ENCODE measurements at places on chromosomes 4 and X.

DNA sequence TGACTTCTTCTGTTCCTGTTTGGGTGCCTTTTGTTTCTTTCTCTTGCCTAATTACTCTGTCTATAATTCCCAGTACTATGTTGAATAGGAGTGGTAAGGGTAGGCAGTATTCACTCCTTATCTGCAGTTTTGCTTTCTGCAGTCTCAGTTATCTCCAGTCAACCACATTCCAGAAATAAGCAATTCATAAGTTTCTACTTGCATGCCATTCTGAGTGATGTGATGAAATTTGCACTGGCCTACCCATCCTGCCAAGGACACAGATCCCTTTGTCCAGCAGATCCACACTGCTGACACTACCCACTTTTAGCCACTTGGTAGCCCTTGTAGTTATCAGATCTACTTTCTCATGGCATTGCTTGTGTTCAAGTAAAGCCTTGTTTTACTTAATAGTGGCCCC is 971.6 kb upstream of the INTU start:
- no peak for DNase-seq

DNA sequence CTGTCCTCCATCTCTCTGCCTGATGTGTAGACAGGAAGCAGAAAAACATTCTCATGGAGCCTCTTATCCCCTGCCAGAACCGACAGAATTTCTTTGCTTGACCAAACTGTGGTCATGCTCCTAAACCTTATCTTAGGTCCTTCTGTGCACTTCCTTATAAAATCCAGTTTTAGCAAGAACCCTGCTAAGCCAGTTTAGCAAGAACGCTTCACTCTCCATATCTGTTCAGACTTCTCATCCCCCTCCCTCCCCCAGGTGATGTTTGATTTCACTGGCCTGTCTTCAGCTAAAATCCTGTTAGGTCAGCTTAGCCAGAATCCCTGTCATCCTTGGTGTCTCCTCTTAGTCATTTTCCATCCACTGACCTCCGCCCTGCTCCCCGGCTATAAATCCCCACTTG is 1130.9 kb upstream of the PRKX start:
- DNase-seq, result no peak

DNA sequence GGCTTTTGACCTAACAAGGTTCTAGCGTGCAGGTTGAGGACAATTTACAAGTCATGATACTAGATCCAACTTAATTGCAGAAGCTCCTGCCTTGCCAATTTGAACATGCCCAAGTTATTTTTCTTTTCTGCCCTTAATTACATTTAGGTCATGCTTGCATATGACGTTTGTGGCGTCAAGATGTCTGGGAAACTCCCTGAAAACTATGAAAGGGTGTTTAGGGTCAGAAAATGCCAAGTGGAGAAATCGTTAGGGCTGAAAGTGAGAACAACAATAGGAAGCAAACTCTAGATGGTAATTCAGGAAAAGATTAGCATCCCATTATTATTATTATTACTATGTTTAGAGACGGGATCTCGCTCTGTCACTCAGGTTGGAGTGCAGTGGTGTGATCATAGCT is 38.2 kb upstream of the PLAC8 start:
- no peak for DNase-seq

DNA sequence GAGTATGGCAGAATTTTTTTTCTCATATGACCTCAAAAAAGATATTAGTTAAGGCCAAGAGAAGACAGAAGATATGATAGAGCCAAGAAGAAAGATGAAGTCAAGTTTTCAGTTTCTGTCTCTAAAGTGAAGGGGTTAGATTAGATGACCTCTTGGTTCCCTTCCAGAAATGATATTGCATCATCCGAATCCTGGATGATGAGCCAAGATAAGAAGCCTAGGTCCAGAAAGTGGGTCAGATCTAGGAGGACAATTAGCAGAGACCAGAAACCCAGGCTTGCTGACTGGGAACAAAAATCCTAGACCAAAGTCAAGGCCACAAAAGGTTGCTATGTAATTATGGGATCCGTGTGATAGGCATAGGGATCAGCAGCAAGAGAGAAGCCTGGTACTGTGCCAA is 20.2 kb downstream of the SATL1 start:
- DNase-seq, result no peak

DNA sequence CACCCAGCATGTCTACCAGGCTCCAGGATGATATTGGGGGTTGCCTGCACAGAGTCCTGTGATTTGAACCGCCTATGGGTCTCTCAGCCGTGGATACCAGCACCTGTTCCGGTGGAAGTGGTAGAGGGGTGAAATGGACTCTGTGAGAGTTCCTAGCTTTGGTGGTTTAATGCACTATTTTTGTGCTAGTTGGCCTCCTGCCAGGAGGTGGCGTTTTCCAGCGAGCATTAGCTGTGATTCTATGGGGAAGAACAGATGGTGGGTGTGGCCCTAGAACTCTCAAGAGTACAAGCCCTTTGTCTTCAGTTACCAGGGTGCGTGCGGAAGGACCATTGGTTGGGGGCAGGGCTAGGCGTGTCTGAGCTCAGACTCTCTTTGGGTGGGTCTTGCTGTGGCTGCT is 316.9 kb upstream of the AMOT start:
- DNase-seq, result no peak

DNA sequence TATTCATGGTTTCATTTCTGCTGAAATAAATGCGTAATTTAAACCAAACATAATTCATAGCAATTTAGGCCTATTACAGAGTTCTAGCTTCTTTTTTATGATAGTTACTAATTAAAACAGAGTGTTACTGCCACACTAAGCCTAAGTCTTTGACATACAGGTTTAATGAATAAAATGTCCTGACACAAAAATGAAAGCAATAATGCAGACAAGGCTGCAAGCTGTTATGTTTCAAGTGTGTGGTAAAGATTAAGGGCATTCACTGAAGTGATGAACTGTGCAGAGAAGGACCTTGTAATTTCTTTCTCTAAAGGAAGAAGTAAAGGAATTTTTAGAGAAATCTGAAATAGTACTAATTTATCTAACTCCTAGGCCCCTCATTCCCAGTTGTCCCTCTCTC is 2.9 kb downstream of the NDNF start:
- DNase-seq, result no peak

DNA sequence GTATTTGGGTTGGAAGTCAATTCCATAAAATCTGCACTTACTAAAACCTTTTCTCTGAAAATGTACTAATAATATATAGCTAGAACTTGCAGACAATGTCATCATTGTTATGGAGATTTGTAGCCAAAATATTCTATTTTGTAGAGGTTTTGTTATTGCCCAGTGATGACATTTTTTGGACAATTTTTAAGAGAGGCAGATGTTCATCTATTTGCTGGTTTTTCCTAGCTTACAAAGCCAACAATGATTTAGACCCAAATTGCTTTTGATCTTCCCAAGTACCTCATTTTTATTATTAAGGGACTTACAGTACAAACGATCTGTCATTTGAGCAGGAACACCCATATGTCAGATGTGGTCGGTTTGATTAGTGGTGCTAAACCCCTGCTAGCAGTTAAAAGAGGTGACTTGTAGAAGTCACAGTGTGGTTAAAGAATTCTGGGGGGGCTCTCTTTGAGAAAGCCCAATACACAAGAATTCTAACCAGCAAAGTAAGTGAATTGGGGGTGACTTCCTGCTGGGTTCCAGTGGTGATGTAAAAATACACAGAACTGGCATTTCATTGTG is 136.2 kb downstream of the KIT start:
- no peak for DNase-seq

DNA sequence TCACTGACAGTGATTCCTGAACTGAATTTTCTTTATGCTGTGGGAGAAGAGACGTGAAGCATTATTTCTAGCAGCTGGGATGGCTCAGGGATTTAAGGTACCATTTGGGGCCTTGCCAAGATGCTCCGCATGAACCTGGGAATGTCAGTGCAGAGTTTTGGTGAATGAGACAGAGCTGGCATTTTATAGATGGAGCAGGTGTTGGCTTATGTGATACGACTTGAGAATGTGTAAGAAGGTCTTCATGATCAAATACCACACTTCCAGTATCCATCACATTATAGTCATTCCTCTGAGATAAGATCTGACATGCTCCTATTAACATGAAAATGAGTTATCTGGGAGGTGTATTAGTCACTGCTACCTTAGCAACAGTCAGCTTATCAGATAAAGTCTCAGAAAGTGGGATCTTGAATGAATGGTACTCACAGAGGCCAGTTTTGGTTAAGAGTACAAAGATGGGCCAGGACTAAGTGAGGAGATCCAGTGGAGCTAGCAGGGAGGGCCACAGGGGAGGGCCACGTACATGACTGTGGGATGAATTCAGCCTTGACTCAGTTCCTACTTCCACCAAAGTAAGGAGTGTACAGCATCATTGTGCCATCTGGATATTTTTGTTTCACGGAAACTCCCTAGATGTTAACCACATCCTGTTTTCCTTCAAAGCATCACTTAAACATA is 116.7 kb downstream of the SPCS3 start:
- no peak for DNase-seq

- no peak for DNase-seq
Observed at GRCh38 chr4:139635966-139636365, 29.7 kb upstream of the MGST2 start.

DNA sequence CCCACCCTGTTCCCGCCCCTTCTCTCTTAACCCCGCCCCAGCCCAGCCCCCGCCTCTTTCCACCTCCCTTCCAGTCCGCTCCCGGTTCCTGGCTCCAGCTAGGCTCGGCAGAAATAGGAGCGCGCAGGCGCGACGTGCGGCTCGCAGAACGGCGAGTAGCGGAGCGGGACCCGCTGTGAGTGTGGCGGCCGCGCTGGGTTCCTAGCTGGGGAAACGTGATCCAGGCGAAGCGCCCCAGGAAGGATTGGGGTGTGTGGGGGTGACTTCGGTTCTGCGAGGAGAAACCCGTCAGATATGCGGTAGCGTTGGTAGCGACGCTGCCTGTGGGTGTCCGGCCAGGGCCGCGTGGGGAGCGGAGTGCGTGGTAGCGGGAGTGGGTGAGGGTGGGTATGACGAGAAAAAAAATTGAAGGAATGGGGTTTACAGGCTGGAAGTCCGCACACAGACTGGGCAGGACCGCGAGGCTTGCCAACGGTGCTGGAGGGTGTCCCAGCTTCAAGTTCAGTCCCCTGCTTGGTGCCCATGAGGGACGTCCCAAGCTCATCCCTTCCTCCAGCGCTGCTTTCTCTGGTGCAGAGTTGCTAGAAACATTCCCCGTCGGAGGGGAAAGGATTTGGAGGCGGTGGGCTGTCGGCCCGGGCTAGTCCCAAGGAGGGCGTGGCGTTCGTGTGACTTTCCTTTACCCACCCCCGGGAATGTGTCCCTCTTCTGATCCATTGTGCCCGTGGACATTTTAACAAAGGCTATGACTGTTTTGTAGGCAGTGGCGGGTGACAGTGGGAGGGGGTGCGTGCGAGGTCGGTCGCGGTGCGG is at the start of gene PRRG1:
PRRG1 (plus strand) TSS at position 144 of the 813 bp plus-strand sequence. CDS start 56,886 bp downstream, outside the sequence.
- peak; percentile 58 for DNase-seq

- no peak for DNase-seq
Observed at GRCh38 chr4:155408796-155409195, 32.0 kb upstream of the MAP9 start.

DNA sequence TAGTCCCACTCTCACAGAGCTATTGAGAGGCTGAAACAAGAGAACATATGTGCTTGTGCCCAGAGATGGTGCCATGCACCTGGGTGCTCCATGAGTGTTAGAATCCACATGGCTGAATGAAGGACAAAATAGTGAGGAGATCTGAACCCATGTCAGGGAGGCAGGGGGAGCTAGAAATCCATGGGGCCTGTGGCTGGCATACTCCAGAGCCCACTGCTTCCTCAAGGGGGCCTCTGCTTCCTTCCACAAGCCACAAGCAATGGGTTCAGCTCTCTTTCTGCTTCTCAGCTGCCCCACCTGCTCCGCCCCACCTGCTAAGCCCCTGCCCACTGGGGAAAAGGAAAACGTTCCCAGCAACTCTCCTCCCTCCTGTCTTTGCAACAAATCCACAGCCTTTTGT is 46.1 kb downstream of the PJA1 start:
- DNase-seq, result no peak

GRCh38 chr4:6972911-6973310 is 63.3 kb downstream of the TBC1D14 start:
- no peak for DNase-seq

DNA sequence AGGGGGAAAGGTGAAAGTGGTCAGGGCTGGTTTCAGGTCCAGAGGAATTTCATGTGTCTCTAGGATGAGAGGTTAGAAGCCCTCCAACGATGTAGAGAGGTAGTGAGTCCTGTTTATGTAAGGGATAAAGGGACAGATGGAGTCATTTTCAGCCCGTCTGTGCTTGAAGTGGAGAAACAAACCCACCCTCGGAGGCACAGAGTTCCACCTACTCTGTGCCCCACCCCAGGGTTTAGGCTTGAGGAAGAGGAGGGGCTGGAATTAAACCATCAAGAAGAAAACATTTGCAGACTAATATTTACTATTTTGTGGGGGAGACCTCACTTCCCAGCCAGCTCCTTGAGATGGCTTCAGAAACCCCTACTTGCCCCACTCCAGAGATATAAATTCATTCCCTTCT is 868 bp upstream of the GNL3L start:
- no peak for DNase-seq

GRCh38 chr4:4259484-4260100 is 11.6 kb upstream of the TMEM128 start:
- DNase-seq, result no peak

DNA sequence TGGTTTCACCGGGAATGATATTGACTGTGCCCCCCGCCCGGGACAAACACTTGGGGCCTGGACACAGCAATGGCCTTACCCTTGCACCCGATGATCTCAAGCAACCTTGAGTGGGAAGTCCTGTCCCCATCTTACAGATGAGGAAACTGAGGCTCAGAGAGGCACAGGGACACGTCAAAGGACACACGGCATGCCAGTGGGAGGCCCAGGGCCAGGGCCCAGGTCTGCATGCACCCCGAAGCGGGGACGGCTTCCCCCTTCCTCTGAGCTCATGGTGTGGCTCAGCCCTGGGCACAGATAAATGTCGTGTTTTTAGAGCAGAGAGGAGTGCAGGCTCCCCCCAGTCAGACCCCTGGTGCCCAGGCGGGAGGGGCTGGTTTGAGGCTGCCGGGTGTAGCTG is 33.9 kb upstream of the HTRA3 start:
- DNase-seq, result no peak

DNA sequence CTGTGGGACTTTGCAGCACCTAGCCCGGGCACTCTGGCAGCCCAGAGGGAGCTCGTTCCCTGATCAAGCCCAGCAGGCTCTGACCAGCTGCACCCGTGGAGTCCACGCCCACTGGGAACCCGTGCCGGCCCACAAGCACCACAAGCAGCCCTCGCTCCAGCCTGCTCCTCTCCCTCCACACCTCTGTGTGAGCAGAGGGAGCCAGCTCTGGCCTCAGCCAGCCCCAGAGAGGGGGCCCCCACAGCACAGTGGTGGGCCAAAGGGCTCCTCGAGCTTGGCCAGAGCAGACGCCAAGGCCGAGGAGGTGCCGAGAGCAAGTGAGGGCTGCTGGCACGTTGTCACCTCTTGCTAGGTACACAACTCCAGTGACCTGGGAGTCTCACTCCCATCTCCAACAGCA is 5.1 kb upstream of the UGT2A1 start:
- no peak for DNase-seq

GRCh38 chr4:3041192-3042142 is 32.9 kb downstream of the HTT-AS start:
- peak; percentile 31 for DNase-seq

All from COR-L47 (cell line).